ENCODE measurements at places on chromosomes 2 and 18.

DNA sequence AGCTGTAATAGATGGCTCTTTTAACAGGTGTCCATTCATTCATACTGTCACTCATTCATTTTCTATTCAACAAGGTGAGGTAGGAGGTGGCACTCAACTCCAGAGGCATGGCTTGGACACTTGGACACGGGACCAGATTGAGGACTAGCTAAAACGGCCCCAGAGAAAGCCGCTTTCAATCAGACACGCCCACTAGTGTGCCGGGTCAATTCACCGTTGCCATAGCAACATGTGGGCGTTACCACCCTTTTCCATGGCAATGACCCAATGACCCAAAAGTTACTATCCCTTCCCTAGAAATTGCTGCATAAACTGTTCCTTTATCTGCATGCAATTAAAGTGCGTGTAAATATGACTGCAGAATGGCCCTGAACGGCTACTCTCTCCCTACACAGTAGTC, 49.2 kb upstream of the LGALSL start:
- peak; percentile 60 for DNase-seq

DNA sequence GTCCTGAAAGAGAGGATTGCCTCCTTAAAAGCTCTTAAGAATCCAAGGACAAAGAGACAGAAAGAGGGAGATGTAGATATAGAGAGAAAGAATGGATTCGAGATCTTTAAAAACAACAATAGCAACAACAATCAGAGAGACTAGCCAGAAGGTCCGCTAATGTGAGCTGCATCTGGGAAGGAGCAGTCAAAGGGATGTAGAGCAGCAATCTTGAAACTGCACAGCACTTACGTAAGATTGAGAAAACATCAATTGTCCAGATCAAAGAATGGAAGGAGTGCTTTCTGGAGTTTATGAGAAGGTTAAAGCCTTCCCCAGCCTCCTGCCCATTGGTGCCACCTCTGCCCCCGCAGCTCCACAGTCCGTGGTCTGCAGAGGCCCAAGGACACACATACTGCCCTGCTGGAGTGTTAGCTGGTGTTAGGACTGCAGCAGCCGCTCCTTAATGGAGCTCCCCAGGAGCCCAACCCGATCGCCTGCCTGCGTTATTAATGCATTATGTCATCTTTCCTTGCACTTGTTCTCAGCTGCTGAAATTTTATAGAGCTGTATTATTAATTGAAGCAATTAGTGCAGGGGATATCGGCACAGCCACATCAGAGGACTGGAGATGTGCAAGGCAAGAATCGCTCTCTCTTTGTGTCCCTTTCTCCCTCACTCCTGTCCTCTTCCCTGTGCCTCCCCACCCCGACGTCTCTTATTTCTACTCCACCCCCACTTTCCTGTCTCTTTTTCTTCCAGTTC, 94.2 kb upstream of the STPG4 start:
- DNase-seq, result no peak

- no peak for DNase-seq
Measured at GRCh38 chr2:216416571-216417307, 4.5 kb downstream of the SMARCAL1 start.

- DNase-seq, result no peak
Measured at GRCh38 chr2:96867756-96868554, 1.9 kb downstream of the SEMA4C start.

DNA sequence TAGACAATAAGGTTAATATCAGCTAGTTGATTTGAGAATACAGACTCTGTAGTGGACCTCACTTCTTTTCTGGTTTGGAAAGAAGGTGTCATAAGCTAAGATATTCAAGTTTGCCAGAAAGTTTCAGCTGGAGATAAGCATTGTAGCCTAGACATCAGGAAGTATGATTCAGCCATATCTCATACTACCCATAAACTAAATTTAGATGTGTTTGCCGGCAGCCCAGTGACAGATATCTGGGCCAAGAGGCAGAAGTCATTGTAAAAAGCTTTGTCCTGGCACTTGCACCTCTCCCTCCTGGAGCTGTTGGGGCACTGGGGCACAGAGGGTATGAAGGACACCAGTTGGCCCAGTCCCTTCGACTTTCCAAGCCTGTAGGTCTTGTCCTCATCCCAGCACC, 128.0 kb downstream of the EPHA4 start:
- no peak for DNase-seq

DNA sequence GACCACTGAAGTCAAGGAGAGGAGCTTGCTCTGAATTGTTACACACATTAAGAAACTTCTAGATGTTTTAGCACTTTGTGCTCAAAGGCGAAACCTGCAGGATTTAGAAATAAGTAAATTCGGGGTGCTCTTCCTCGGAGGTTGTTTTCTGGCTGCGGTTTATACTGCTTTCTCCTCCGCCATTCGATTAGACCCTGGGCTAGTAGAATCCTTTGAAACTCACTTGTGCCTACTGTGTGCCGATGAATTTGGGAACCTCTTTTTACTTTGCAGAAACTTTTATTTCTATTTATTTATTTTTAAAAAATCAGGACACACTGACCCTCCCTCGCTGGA, 3.5 kb downstream of the MEIS1 start:
- DNase-seq, result no peak
